ENCODE measurements at places on chromosomes 2 and 18.
A peak's percentile ranks its signal among the peaks of the same experiment; 100 is the strongest.

DNA sequence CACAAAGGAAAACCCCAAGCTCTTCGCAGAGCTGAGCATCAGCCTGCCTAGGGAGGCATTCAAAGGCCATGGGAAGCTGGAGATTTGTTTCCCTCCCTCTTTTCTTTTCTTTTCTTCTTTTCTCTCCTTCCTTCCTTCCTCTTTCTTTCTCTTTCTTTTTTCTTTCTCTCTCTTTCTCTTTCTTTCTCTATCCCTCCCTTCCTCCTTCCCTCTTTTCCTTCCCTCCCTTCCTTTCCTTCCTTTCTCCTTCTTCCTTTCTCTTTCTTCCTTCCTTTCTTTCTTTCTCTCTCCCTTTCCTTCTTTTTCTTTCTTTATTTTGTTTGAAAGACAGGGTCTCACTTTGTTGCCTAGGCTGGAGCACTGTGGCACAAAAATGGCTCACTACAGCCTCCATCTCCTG lies 168.4 kb upstream of the ARL4C start:
- no peak for DNase-seq

GRCh38 chr18:76620321-76621170 lies 125.5 kb upstream of the ZNF516 start:
- peak; percentile 2 for DNase-seq

GRCh38 chr2:57685032-57685431 lies 361.6 kb upstream of the VRK2 start:
- DNase-seq, result no peak

DNA sequence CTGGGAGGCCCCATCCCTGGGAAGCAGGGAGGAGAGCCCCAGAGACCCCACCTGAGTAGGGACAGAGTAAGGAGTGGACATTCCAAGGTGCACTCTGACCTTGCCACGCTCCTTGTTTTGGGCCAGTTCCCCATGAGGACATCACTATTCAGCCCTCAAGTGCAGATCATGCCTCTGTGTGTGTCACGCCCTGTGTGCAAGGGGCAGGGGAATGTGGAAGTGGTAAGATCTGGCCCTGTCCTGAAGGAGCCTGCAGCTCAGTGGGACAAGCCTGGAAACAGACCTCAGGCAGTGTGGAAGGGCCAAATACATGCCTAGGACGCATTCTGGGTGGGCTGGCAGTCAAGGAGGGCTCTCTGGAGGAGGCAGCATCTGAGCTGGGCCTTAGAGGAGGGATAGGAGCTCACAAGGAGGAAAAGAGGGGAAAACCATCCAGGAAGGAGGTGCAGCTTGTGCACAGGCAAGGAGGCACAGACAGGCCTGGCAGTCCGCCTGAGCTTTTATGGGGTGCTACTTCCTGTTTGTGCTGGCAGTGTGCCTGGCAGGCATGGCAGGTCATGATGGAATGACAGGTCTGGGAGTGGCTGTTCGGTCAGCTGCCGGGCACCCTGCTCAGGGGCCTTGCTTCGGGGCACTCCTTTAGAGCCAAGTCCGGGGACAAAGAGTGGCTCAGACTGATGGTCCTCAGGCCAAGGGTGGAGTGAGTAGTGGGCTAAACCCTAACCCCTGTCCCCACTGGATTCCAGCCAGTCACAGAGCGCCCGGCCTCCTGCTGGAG lies 3.3 kb downstream of the KLHL30 start:
- DNase-seq, result no peak

DNA sequence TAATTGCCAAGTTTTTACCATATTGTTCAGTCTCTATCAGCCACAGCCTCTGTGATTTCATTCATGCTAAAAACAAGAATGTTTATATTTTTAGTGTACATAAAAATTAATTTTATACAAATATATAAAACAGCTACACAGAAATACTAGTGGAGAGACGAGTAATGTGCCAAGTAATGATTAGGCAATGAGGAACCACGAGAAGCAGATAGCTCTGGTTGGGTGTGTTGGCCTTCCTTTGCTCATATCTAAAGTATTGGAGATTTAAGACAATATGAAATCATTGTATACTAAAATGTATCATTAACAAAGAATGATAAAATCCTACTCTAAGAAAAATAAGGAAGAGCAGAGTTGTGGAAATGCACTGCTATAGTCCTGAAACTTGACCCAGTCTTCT lies 326.7 kb downstream of the AGAP1 start:
- DNase-seq, result no peak

DNA sequence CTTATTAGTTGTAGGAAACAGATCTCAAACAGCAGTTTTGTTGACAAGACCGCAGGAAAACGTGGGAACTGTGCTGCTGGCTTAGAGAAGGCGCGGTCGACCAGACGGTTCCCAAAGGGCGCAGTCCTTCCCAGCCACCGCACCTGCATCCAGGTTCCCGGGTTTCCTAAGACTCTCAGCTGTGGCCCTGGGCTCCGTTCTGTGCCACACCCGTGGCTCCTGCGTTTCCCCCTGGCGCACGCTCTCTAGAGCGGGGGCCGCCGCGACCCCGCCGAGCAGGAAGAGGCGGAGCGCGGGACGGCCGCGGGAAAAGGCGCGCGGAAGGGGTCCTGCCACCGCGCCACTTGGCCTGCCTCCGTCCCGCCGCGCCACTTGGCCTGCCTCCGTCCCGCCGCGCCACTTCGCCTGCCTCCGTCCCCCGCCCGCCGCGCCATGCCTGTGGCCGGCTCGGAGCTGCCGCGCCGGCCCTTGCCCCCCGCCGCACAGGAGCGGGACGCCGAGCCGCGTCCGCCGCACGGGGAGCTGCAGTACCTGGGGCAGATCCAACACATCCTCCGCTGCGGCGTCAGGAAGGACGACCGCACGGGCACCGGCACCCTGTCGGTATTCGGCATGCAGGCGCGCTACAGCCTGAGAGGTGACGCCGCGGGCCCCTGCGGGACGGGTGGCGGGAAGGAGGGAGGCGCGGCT lies at the start of gene TYMS:
TSS of gene TYMS (plus strand) at position 343 of the 690 bp plus-strand sequence. CDS start at position 433, 90 bp downstream.
- DNase-seq, result no peak

GRCh38 chr2:207514451-207514850 lies 15.3 kb upstream of the CREB1 start:
- no peak for DNase-seq

- DNase-seq, result no peak
Measured at GRCh38 chr18:35918564-35918963, 53.9 kb upstream of the RMP24 start.

DNA sequence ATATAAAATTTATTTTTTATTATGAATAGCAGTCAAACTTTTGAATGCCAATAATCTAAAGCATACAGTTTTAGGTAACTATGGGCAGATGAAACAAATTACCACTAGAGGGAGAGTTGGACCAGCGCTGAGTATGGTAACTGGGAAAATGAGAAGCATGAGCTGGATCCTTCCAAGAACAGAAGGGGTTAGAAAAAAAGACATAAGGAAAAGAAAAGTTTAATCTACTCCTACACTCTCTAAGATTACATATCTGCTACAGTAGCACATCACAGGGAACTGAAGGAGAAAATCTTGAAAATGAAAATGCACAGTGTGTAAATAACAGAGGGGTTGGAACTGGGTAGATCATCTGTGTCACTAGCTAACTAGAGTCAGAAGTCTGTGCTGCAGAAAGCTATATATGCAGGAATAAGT lies 15.5 kb downstream of the REG3G start:
- no peak for DNase-seq

GRCh38 chr2:194104687-194105086 lies 1552.3 kb upstream of the SLC39A10 start:
- no peak for DNase-seq

DNA sequence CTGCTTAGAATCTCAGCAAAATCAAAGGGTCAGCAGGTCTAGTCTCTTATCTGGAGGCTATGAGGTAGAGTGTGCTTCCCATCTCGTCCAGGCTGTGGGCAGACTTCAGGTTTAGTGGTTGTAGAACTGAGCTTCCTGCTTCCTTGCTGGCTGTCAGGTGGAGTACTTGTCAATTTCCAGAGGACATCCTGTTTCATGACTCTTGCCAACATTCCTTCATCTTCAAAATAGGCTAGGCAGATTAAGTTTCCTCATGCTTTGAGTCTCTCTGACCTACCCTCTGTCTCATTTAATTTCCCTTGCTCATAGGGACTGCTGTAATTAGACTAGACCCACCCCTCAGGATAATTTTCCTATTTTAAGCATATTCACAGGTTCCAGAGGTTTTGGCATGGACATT lies 562.6 kb downstream of the SPAG16 start:
- no peak for DNase-seq

All from CD4-positive, alpha-beta memory T cell (primary cell).